8988T (cell line): ENCODE measurements at places on chromosomes 5 and 9.
A peak's percentile ranks its signal among the peaks of the same experiment; 100 is the strongest.

DNA sequence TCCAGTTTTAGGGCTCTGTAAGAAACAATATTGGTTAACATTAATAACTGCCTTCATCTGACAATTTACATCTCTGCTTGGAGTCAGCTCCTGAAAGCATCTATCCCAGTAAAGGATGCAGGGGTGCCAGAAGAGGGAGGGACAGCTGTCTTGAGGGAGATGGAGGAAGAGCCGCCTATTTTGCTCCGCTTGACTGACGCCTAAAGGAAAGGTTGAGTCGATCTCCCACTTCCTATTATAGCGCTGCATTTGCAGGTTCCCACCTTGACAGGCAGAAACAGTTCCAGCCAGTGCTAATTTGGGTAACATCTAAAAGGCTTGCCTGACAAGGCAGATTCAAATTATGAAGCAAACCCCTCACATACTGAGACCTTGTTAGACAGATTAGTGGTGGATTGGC lies 374.6 kb downstream of the SPATA31D1 start:
- no peak for DNase-seq

GRCh38 chr9:129504404-129504803 lies 116.5 kb downstream of the C9orf50 start:
- no peak for DNase-seq

DNA sequence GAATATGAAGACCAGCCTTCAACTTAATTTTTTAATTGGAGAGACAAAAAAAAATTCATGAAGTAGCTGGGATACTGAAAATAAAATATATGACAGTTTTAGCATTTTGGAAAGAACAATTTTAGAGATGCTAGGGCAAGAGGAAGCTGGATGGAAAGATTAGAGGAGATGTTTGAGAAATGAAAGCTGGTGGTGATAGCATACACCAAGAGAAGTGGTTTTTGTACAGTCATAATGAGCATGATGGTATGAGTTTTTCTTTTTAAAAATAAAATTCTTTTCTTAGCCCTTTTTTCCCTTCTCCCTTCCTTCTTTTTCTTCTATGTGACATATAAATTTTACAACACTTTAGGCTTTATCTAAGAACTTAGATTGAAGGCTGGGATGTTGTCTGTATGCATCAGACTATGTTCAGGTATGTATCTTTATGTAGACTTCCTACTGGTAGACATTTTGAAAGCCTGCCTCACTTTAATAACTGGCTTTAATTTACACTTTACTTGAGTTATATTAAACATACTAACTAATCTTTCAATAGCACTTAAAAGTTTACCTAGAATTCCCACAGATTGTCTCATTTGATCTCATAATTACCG lies 522.5 kb downstream of the TLE4 start:
- DNase-seq: no peak

DNA sequence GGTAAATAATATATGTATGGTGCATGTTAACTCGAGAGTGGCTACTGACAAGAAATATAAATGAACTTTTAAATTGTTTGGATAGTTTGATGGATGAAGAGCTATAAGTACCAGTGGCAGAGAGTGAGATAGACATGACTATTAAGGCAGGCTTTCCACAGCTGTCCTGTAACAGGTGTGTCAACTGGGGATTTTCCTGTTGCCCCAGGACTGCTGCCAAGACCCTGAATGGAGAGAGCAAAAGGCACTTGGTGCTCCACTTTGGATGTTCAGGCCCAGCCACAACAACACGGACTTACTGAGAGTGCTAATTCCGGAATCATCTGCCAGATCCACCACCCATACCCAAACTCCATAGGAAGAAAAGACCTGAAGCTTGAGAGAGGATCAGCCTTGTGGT lies 215.1 kb downstream of the SEC61B start:
- DNase-seq: no peak

- DNase-seq: no peak
These were observed 13.1 kb downstream of the TLN1 start for GRCh38 chr9:35718721-35719511.

GRCh38 chr5:137199966-137200365 lies 299.2 kb downstream of the SPOCK1 start:
- no peak for DNase-seq

GRCh38 chr5:80143491-80143890 lies 108.3 kb downstream of the THBS4 start:
- no peak for DNase-seq

DNA sequence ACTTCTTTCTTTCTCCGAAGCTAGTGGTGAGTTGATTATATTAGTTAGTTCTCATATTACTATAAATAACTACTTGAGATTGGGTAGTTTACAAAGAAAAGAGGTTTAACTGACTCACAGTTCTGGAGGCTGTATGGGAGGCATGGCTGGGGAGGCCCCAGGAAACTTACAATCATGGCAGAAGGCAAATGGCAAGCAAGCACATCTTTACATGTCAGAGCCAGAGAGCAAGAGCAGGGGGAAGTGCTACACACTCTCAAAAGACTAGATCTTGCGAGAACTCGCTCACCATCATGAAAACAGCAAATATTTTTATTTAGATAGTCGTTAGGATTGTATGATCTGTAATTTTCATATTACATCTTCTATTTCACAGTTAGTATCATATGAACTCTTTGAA lies 711.2 kb downstream of the PTPRD start:
- DNase-seq: no peak

GRCh38 chr9:69090946-69091345 lies 55.4 kb downstream of the FXN start:
- DNase-seq: no peak

DNA sequence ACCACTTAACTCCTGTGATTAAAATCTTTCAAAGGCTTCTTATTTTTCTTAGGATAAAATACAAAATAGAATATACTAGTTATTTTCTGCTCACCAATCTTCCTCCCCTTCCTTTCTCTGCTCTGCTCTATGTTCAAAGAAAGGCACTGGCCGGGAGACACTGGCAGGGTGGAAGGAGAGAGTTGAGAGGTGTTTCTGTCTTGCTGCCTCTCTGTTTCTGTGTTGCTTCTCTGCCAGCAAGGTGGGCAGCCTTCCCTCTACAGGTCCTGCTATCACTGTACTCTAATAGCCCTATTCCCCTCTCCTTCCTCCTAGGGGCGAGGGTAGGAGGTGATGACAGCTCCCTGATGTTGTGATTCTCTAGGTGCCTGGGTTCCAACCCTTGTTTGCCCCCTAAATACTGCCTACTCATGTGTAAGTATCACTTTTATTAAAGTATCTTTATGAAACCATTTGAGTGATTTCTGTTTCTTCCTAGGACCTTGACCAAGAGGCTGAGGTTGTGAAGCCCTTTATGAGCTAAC lies 515.1 kb downstream of the TLE4 start:
- DNase-seq: no peak

DNA sequence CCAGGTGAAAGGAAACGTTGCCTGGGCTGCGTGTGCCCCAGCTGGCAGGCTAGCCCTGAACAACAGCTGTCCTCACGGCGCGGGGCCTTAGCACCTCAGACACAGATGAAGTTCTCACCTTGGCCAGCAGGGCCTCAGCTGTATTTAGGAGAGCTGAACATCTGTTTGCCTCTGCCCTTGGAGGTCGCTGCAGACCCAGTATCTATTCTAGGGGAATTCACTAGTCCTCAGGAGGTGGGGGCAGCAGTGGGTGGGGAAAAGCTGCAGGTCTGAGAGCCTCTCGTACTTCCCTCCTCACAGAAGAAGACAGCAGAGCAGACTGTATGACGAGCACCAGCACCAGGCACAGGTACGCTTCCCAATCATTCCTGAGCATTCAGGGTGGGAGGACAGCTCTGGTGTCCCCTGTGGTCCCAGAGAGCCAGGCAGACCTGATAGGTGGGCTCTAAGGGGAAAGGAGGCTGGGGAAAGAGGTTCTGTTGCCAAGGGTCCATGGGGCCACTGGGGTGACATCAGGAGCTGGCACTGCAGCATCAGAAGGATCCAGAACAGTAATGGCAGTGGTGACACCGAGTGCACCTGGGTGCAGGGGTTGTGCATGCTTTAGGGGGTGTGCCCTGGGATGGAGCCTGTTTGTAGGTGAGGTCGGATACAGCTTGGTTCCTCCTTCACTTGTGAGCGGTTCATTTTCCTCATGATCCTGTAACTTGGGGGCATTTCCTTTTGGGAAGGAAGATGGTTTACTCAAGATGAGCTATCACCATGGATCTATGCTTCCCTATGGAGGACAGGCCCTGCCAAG lies 13.8 kb downstream of the CD74 start:
- DNase-seq: no peak

- no peak for DNase-seq
These were observed 109.6 kb downstream of the ZCCHC7 start for GRCh38 chr9:37229882-37230482.

- DNase-seq: no peak
These were observed 700.5 kb upstream of the CDH10 start for GRCh38 chr5:25345240-25345771.

- no peak for DNase-seq
These were observed 2.8 kb downstream of the ASB6 start for GRCh38 chr9:129639034-129639630.

- DNase-seq: no peak
These were observed 55.2 kb downstream of the PLK2 start for GRCh38 chr5:58404734-58405133.

DNA sequence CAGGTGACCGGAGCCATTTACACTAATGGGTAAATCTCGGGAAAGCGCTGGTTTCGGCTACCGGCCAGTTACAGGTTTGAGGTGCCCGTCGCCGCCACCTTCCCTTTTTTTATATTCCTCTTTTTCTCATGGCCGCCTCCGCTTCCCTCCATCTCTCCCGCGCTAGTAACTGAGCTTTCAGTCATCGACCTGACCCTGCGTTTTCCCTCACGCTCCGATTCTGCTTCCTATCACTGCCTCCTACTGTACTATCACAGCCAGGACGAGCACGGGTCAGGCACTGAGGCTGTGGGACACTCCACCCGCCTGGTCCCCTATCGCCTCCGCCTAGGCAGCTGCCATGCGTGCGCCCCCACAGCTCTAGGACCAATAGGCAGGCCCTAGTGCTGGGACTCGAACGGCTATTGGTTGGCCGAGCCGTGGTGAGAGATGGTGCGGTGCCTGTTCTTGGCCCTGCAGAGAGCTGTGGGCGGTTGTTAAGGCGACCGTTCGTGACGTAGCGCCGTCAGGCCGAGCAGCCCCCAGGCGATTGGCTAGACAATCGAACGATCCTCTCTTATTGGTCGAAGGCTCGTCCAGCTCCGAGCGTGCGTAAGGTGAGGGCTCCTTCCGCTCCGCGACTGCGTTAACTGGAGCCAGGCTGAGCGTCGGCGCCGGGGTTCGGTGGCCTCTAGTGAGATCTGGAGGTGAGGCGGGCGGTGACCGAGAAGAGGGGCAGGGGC lies at the start of gene HMGCR:
Gene HMGCR, plus strand, starts transcription at position 606 of the 722 bp plus-strand sequence. CDS start 5,386 bp downstream, outside the sequence.
- DNase-seq: peak; percentile 69

DNA sequence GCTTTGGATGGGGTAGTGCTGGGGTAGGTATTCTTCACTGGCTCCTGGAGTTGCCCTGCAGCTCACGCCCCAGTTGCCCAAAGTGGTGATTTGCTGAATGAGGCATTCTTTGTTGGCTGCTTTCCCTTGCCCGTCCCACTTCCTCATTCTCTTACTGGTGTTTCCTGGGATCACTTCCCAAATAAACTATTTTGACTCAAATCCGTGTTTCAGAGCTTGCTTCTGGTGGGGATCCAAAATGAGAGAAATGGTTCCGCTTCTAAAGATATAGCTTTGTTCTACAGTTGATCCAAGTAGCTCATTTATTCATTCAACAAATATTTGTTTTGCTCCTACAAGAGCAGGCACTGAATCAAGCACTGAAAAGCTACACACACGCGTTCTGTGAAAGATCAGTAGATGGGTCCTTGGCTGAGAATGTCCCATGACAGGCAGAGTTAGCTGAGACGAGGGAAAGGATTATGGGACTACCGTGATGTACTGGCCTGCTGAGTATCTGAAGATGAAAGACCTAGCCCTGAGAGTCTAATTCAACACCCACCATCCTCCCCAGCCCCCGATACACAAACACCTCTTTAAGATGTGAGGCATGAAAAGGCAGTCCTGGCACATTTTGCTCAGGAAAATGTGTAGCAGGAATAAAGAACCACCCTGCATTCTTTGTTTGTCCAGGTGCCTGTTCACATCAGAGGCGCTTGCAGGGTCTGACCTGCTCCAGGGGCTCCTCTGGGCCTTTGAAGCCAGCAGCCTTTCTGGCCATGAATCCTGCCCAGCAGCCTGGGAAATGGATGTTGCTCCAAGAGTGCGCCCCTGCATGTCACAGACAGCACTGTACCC lies 143.1 kb upstream of the RANBP3L start:
- DNase-seq: no peak

DNA sequence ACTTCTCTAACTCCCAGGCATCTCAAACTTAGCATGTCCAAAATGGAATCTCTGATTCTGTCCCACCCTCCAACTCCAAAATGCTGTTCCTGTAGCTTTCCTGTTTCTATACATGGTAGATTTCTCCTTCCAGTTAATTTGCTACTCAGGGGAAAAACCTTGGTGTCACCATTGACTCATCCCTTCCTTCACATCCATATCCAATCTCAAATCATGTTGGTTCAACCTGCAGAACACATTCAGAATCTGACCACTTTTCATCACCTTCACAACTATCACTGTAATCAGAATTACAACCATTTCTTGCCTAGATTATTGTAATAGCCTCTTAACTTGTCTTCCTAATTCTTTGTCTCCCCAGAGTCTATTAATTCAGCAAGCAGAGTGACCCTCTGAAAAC lies 10.8 kb downstream of the RIOK2 start:
- no peak for DNase-seq
